ENCODE measurements at places on chromosomes 7 and 10.

DNA sequence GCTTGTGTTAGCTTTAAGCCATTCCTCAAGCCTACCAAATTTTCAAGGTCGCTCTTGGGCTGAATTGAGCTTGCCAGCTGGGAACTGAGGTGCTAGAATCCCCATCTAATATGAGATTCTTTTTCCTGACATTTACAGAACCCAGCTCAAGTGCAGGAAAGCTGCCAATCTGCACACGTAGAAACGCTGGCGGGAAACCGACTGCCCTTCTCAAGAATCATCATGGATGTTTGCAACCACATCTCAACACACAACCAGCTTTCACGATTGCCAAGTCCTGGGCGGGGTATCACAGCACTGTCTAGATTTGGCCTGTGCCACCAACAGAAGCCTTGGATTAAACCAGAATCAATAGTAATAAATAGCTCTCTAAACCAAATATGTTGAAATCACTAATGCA lies 203.7 kb downstream of the DIP2C start:
- DNase-seq, result no peak

- no peak for DNase-seq
Measured at GRCh38 chr10:68594405-68594804, 34.3 kb downstream of the TET1 start.

GRCh38 chr10:72058989-72059842 lies 29.1 kb downstream of the SPOCK2 start:
- no peak for DNase-seq

DNA sequence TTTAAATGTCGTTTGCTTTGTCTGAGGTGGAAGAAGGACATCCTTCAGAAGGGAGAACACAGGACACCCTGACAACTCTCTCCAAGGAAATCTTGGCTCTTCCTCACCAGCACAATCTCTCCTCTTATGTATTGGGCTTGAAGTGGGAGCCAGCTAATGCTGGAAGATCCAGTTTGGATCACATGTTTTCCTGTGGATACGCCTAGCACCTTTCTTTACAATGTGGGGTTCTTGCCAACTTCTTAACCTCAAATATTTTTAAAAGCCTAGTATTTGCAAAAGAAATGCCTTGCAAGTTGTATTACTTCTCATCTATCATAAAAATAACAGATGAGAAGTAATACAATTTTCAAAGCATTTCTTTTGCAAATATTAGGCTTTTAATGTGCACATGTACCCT lies 76.4 kb downstream of the FRMD4A start:
- DNase-seq, result no peak

- no peak for DNase-seq
Measured at GRCh38 chr7:112372101-112372500, 78.2 kb upstream of the IFRD1 start.

GRCh38 chr7:131265227-131265626 lies 62.4 kb upstream of the MKLN1 start:
- DNase-seq, result no peak

DNA sequence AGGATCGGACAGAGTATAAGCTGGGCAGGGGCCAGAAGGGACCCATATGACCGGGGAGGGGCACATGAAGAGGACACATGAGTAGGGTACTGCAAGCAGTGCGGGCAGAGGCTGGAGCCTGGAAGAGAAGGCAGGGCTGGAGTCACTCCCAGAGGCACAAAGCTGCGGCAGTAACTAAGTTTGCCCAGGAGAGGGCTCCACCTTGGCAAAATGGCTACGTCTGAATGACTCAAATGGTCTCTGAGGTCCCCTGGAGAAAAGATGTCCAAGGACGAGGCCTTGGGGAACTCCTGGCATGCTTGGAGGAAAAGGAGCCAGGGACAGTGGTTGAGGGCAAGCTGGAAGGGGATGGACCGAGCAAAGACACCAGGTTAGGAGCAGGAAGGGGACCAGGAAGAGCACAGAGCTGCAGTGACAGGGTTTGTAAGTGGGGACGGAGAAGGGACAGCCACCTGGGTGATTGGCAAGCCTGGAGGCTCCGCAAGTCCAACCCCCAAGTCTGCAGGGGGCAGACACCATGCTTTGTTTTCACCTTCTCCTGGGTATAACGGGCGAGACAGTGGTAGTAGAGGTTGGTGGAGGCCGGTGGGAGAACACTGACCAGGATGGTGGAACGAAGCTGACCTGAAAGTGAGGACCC lies 43.1 kb upstream of the LBX1 start:
- DNase-seq, result peak; percentile 52

DNA sequence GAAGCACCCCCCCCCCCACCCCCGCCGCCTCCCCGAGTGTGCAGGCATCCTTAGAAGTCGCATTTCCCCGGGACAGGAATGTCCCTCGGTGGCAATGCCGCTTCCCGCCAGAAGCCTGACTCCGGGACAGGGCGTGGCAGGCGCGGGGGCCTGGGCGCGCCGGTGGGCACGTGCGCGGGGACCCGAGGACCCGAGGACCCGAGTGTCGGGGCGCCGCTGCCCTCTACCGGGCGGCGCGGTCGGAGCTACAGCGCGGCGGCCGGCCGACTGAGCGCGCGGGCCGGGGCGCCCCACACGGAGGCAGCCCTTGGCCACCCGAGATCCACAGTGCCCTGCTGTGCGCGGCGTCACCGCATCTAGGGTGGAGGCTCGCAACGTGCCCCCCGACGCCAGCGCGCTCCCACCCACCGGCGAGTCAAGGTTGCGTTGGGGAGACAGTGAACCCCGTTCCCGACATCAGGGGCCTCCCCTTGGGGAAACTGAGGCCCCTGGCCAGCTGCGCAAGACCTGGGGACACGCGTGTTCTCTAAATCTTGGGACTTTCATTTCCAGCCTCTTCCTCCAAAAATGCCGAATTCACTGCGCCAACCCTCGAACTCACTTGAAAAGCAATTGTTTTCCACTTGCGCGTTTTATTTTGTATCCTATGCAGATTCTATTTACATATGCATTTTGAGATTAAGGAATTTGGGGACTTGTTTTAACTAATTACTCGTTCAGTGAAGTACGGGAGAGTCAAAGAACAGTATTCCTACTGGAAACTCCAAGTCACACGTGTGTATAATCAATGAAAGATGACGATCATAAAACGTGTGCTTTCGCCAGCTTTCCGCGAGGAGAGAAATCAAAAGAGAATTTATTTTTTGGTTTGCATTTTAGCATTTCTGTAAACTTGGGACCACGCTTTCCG lies 3.1 kb upstream of the CUX1 start:
- DNase-seq, result peak; percentile 49

- no peak for DNase-seq
Measured at GRCh38 chr7:55374213-55374612, 9.1 kb downstream of the LANCL2 start.

DNA sequence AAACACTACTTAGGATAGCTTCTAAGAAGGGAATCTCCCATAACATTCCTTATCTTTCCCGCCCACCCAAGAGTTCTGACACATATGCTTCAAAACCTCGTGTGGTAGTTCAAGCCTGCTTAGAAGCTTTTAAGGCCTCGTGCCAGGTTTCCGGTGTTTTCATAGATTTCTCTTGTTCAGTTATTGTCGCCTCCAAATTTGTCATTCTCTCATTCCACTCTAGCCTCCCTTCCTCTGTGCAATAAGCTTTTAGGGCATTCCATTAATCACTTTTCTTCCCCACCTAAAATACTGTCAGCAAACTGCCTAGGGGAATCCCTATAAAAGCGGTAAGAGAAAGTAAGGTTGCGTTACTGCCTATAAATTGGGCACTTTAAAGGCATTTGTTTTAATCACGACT lies 718 bp upstream of the BPGM start:
- DNase-seq, result no peak

DNA sequence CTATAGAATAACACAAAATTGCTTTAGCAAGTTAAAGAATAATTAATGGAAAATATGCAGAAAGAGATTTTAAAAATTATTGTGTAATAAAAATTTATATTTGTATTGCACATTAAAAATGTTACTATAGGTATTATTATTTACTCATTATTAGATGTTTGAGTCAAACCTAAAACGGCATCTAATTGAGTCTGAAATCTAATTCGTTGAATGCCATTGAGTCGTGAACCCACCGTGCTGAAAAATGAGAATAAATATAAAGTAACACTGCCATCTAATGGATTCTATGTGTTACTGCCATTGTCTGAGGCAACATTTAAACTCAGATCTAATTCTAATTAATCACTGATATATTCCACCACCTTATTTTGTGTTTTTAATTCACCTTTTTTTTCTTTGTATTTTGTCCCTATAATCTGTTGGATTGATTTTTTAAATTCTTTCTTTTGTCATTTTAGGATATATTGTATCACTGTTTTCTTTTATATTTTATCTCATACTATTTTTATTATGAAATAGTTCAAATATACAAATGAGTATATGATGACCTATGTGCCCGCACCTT lies 62.2 kb downstream of the SAMD9 start:
- no peak for DNase-seq

GRCh38 chr7:141920281-141920680 lies 4.1 kb downstream of the OR9A4 start:
- no peak for DNase-seq

DNA sequence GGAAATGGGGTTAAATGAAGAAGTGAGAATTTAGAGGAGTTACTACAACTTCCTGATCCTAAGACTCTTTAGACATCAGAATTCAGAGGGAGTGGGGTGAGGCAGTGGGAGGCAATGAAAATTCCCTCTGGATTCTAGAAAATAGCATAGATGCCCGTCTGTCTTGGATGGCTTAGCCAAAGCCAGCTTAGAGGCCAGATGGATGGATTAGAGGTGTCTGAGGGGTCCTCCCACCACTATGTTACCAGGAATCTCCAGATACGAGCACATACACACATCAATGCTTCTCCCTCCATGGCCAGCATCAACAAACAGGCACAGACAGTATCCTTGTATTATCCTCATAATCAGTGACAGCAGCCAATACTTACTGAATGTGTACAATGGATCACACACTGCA lies 418.1 kb downstream of the PLXNA4 start:
- DNase-seq, result no peak

DNA sequence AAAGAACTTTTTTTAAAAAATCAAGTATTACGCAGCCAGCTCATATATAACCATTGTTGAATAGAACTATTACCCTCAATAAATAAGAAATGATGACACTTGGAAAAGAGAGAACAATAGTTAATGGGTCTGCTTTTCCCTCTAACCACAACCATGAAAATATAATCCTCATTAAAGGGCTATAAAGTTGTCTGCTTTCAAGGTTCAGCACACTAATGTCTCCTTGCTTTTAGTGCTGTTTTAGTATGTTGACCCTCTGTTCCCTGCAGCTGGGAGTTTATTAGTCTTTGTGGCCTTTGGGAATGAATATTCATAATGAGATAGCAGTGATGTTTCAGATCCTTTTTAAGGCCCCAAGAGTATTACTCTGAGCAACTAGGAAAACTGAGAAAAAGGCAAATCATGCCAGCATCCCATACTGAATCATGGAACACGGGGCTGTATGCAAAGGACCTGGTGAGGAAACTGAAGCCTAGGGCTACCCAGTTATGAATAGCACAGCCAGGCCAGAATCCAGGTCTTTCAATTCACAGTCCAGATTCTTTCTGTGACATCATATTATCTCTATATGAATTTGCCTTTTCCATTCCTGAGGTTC lies 332.0 kb upstream of the LRGUK start:
- no peak for DNase-seq

- DNase-seq, result no peak
Measured at GRCh38 chr10:35423505-35424306, 87.4 kb downstream of the CCNY start.

- DNase-seq, result no peak
Measured at GRCh38 chr7:131933751-131934289, 377.4 kb upstream of the PODXL start.

DNA sequence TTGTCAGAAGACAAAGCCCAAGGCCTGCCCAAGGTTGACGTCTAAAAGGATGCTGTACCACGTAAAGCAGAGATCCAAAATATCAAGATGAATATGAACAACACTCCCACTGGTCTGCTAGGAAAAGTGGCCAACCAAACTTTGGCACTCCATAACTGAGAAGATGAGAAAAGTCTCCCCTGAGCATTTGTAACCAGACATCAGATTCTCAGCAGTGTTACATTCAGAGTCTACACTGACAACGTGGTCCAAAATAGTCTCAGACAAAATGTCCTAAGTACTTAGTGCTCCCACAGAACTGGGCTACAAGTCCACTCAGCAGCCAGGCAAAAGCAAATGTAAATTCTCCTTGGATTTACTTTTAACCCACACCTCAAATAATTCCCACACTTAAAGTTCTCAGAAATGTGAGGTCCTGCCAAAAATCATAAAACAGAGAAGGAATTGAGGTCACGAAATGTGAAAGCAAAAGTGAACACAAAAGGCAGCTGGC lies 185.1 kb upstream of the NOBOX start:
- DNase-seq, result no peak

All from stimulated activated CD8-positive, alpha-beta memory T cell treated with anti-CD3 and anti-CD28 coated beads, Interleukin-2, amount 100 ng/mL, for 48 hours (primary cell).